ENCODE measurements at places on chromosomes 6 and 20. TPM values are rescaled to one million over a fixed set of nuclear protein-coding genes. Genes with fewer than 3 reads are reported as not detected.

The TSPO2 gene
- 0.93 TPM for polyA plus RNA-seq

The HLA-DPB1 gene
- 19.2 TPM for polyA plus RNA-seq

The VAPB gene
- polyA plus RNA-seq = 54.2 TPM

The DEFB124 gene
- polyA plus RNA-seq = 0.88 TPM

The SIRPB2 gene
- 1.9 TPM for polyA plus RNA-seq

The C6orf163 gene
- 2.0 TPM for polyA plus RNA-seq

The TNF gene
- polyA plus RNA-seq = 0.12 TPM

The PSMA7 gene
- polyA plus RNA-seq = 156 TPM

The TFAP2C gene
- 0.31 TPM for polyA plus RNA-seq

The RSPH9 gene
- 0.79 TPM for polyA plus RNA-seq

The CRISP2 gene
- not detected for polyA plus RNA-seq

The EYS gene
- 0.59 TPM for polyA plus RNA-seq

The ABRACL gene
- polyA plus RNA-seq = 15.4 TPM

The IRF4 gene
- polyA plus RNA-seq = 0.56 TPM

The PRDM13 gene
- polyA plus RNA-seq = not detected

The SLC22A3 gene
- 8.7 TPM for polyA plus RNA-seq

The C6orf58 gene
- 1.0 TPM for polyA plus RNA-seq

The ENPP3 gene
- 0.52 TPM for polyA plus RNA-seq
